Posterior vena cava (tissue), 2 donors: ENCODE measurements at places on chromosomes 12 and 14. TPM values are rescaled to one million over a fixed set of nuclear protein-coding genes. Genes with fewer than 3 reads are reported as not detected.

- no peak for DNase-seq
Observed at GRCh38 chr14:21711360-21711961, 37.8 kb upstream of the OR4E1 start.

Gene FBXW8
- total RNA-seq: 13.3 TPM

DNA sequence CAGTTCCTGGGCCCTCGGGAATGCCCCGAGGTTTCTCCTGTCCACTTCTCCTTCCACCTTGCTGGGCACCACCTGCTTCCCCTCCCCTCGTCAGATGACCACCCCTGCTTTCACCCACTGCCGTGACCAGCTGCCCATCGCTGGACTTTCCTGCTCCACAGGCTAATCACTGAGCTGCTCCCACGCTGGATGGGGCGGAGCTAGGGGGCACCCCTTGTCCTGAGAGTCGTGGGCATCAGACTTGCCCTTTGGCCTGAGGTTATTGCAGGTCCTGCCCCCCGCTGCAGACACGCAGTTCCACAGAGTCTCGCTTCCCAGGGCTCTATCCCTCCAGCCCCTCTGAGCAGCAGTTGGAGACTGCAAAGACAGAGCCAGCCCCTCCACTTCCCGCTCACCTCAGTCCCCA is 427 bp downstream of the SLC6A12 start:
- no peak for DNase-seq

Gene PPP1R3E
- total RNA-seq: 8.5 TPM
